Left ventricle myocardium superior (tissue), 1 donor: ENCODE measurements at places on chromosomes 4 and X. TPM values are rescaled to one million over a fixed set of nuclear protein-coding genes. Genes with fewer than 3 reads are reported as not detected.

The PABPC4L gene
- total RNA-seq, result 0.89 TPM

The P2RY4 gene
- not detected for total RNA-seq

- no peak for DNase-seq
These were observed 7.9 kb upstream of the PPP3CA start for GRCh38 chr4:101355246-101355645.

- DNase-seq, result no peak
These were observed 187.7 kb downstream of the RAP1GDS1 start for GRCh38 chr4:98448908-98449307.

DNA sequence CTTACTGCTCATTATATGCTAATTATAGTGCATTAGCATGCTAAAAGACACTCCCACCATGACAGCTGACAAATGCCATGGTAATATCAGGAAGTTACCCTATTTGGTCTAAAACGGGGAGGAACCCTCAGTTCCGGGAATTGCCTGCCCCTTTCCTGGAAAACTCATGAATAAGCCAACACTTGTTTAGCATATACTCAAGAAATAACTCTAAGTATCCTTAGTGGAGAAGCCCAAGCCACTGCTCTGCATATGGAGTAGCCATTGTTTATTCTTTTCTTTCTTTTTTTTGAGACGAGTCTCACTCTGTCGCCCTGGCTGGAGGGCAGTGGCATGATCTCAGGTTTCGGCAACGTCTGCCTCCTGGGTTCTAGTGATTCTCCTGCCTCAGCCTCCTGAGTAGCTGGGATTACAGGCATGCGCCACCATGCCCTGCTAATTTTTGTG is 15.5 kb downstream of the NUDT6 start:
- no peak for DNase-seq

DNA sequence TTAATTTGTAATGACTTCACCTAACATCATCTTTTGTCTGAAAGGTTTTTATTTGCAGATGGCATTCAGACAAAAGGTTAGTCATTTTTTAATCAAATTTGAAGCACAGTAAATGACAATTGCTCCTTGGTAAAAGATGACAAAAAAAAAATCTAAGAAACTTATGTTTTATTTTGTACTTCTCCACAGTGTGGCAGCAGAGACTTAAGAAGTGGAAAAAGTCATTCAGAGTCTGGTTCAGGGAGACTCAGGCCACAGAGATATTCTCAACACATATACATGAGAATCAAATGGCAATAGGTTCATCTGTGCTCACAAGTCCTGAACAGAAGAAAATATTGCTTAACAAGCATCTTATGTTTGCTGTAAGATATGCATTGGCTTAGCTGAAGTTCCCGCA is 436.2 kb downstream of the KCNIP4 start:
- no peak for DNase-seq

GRCh38 chrX:10174810-10175209 is 18.0 kb downstream of the CLCN4 start:
- DNase-seq, result no peak

The XIAP gene
- 30.4 TPM for total RNA-seq

DNA sequence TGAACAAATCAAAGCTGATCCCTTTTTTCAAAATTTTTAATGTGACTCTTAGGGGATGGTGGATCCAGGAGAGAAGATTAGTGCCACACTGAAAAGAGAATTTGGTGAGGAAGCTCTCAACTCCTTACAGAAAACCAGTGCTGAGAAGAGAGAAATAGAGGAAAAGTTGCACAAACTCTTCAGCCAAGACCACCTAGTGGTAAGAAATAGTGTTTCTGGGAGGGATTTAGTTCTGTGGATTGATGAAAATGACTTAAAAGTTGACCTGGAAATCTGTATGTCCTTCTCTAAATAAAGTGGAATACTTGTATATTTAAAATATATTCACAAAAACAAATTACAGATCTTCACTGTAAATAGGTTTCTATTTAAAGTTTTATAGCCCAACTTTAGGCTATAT is 29.2 kb downstream of the NUDT9 start:
- DNase-seq, result no peak

DNA sequence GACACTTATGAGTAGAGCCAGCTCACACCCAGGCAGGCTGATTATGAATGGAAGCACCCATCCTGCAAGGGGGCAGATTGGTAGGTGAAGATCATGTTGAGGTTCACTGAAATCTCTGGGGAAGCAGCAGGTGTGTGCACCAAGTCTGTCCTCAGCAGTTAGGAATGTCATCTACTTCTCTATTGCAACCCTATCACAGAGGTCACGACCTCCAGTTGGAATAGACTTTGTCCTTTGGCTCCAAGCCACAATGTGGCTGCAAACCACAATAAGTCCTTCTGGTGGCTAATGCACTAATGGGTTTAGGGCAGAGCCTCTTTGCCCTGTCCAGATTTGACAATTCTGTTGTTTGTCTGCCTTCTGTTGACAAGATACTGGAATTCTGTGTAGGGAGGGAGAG is 1056.7 kb downstream of the PCDH19 start:
- no peak for DNase-seq

The C4orf50 gene
- 0.02 TPM for total RNA-seq

DNA sequence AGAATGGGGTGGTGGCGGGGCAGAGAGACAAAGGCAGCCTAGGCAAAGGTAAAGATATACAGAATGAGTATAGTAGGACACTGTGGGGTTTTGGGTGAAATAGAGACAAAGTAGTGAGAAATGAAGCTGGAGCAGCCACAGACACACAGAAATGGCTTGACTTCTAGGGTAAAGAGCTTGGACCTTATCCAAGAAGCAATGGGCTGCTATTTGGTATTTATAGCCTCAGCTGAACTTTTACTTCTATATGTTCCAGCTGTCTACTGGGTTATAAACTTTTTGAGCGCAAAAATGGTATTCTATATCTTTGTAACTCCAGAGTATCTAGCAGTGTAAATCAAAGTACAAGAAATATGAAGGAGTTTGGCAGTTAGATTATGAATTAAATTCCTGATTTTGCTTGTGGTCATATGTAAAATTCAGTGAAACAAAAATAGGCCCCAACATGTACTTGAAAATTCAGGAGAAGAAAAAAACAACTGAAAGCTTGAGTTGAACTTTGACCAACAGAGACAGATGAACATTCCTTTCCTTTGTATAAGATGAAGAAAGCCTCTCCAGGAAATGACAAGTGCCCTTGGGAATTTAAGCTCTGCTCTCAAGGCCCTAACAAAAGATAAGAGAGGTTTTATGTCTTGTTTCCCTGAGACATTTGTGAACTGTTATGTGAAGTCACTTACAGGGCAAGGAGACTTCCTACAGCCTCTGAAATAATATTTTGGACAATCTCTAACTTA is 354.1 kb downstream of the CHIC1 start:
- no peak for DNase-seq

The FGF5 gene
- total RNA-seq, result 0.97 TPM

DNA sequence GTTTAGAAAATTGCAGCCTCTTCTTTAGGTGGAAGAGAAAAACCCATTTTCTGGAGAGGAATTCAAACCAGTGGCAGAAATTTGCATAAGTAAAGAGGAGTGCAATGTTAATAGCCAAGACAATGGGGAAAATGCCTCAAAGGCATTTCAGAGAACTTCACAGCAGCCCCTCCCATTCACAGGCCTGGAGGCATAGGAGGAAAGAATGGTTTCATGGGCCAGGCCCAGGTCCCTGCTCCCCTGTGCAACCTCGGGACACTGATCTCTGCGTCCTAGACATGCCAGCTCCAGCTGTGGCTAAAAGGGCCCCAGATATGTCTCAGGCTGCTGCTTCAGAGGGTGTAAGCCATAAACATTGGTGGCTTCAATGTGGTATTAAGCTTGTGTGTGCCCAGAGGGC is 161.8 kb upstream of the CENPE start:
- DNase-seq, result no peak

- DNase-seq, result no peak
These were observed 1077.3 kb downstream of the RAPGEF2 start for GRCh38 chr4:160180211-160180610.

DNA sequence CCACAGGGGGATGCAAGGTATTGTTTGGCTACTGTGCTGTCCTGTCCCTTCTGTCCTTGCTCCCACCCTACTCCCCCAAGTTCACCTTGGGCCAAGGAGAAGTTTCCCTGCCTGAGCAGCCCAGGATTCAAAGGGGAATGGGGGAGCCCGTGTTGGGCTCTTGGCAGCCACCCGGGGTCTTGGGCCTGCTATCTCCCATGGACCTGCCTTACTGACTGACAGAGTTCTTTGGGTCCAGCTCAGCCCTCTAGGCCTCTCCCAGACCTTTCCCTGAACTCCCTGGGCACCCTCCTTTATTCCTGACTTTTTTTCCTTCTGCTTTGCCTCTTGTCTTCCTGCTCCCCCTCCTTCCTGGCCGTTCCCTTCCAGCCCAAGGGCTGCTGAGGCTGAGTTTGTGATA is 67.4 kb downstream of the STARD8 start:
- DNase-seq, result no peak

The PDCL2 gene
- not detected for total RNA-seq

DNA sequence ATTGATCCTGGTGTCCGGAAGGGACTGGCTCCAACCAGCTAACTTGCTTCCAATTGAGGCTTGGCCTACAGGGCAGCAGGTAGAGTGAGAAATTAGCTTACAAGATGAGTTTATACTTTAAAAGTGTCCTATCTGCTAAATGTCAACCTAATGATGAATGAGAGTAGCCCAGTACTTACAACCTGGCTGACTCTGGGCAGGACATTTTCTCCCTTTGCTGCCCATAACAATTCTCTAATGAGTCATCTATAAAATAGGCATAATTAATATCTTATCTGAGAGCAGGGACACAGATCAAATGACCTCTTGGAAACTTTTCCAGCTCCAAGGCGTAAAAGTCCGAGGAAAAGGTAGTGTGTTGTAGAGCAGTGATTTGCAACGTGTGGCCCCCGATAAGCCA is 398.4 kb upstream of the BOD1L1 start:
- no peak for DNase-seq

- no peak for DNase-seq
These were observed 44.9 kb downstream of the NAT8L start for GRCh38 chr4:2103843-2104547.

- no peak for DNase-seq
These were observed 52.8 kb downstream of the GPRIN3 start for GRCh38 chr4:89254847-89255246.

GRCh38 chr4:211033-211511 is 86.8 kb downstream of the ZNF718 start:
- DNase-seq, result no peak

DNA sequence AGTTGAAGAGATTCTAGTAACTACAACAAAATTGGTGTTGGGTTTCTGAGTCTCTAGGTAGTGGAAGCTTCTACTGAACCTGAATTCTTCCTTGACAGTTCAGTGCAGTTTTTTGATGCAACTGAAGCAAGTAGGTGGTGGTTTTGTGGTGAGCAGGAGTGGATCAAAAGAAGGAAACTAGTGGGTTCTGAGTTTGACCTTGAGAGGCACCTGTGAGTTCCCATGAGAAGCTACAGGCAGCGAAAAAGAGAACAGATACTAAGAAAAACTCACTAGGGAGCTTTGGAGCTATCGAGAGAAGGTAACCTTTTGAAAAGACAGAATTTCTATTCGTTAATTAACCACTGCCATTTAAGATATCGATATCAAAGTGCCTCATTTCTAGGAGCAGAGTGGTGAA is 145.2 kb downstream of the PDHA2 start:
- no peak for DNase-seq

The ZNF185 gene
- total RNA-seq, result 2.5 TPM

The SUPT20HL1 gene
- not detected for total RNA-seq
